Esophagus mucosa (tissue), 1 donor: ENCODE measurements at places on chromosomes 12 and 14. TPM values are rescaled to one million over a fixed set of nuclear protein-coding genes. Genes with fewer than 3 reads are reported as not detected.

ACOT6 gene
- total RNA-seq = not detected

SRGAP1 gene
- total RNA-seq = 5.8 TPM

TDRD9 gene
- 0.16 TPM for total RNA-seq

OTOGL gene
- total RNA-seq = 0.04 TPM

CPSF2 gene
- 46.9 TPM for total RNA-seq

POTEM gene
- total RNA-seq = not detected

FAM222A gene
- 5.4 TPM for total RNA-seq

NUAK1 gene
- total RNA-seq = 1.7 TPM

HOTAIR gene
- total RNA-seq = not detected

P2RX2 gene
- not detected for total RNA-seq

SYT10 gene
- not detected for total RNA-seq
